ENCODE measurements at places on chromosomes 11 and 22.

DNA sequence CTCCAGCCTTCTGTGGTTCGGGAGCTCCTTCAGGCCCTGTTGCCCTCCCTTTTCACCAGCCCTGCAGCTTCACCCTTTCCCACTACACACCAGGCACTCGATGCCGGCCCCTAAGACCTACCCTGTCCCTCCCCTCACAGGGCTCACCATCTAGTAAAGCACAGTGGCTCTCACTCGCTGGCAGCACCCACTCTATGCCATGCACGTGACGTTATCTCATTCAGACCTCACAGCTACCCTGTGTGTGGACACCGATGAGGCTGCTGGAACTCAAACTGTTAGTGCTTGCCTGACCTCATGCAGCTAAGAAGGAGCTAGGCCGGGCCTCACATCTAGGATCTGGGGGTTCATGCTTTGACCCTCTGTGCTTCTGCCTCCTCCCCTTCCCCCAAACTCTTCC, 45.5 kb downstream of the SCN3B start:
- DNase-seq, result no peak

- DNase-seq, result no peak
Observed at GRCh38 chr11:77109236-77110019, 6.8 kb downstream of the OMP start.

DNA sequence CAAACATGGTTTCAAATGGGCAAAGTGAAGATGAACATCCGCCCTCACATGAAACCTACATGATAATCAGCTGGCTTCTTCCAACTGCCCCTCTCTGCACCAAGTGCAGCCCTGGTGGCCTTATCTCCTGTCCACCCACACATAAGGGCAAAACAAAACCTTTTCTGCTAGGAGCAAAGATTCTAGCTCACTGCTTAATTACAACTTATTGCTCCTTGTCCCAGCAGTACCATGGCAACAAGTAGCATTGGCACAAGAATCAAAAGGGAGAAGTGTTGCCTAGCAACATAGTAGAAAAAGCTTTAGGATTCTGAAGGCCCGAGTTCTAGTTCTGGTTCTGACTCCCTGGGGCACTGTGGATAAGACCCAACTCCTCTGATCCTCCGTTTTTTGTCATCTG, 68.7 kb upstream of the BMAL1 start:
- no peak for DNase-seq

- DNase-seq, result no peak
Observed at GRCh38 chr22:32318361-32318760, 39.3 kb upstream of the RFPL3 start.

DNA sequence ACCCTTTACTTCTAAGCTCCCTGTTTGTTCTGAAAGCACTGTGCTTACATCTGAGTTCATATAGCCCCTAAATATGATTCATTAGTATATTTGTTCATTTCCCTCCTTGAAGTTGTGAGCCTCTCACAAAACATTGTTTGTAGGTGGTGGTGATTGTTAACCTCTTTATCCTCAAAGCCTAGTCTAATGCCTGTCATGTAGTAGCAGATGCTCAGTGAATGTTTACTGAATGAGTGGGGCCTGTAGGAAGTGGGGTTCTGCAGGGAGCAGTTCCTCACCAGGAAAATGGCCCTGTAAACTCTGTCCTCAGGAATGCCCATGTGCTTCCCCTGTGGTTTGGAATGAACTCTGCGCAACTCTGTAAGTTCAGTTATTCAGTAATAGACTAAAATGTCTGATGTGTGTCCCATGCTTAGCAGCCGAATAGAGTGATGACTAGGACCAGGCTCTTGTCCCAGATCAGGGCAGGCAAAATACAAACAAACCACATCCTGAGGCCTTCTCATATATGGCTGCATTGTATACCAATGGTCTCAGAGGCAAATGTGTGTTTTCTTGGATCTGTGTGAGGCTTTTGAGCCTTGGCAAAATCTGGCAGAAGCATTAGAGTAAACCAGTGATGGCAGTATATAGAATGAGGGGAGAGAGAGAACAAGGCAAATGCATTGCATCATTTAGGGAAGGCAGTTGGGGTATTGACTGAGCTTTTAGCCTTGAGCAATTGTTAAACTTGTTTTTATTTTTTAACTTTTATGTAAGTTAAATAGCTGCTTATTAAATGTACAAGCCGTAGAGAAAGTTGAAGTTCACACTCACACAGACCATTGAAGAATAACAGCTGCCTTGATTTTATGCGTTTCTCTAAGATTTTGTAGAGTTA, 91.4 kb upstream of the BIRC3 start:
- DNase-seq, result no peak

DNA sequence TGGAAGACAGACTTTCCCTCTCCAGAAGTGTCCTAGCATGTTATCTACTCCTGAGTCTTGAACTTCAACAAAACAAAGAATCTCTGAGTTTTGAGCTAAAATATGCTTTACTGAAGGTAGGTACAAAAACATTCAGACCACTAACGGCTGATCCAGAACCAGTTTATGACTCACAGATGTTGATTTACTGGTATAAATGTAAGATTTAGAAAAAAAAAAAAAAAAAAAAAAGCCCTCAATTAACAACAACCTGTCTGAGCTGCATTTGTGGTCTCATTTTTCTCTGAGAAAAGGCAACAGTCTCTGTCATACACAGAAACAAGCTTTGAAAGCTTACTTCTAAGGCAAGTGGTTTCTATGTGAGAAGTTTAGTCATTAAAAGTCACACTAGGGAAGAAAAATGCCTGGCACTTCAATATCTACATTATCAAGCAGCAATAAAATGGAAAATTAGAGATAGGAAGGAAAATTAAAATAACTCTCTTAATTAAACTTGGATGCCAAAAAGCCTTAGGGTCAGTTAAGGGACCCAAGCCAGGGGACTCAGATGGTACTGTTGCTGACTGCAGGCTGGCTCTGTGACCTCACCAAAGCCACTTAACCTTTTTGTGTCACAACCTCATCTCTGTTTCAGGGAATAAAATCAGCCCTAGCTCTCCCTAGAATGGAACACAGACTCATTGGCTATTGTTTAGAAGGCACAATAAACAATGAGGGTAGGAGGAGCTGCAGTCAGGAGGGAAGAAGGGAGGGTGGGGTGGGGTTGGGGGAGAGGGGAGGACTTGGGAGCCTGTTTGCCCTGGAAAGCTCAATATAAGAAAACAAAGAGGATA, 61.7 kb downstream of the ETS1 start:
- no peak for DNase-seq

GRCh38 chr11:41848349-41848748, 388.9 kb upstream of the LRRC4C start:
- DNase-seq, result no peak

DNA sequence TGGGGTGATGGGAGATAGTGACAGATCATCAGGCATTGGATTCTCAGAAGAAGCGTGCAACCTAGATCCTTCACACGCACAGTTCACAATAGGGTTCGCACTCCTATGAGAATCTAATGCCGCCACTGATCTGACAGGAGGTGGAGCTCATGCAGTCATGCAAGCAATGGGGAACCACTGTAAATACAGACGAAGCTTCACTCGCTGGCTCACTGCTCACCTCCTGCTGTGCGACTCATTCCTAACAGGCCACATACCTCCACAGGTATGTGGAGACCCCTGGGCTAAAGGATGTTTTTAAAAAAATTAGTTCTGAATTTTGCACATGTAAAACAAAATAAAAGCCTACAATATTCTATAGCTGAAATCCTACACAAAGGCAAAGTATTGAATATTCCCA, 20.5 kb upstream of the TEAD1 start:
- DNase-seq, result no peak

- no peak for DNase-seq
Observed at GRCh38 chr11:6012035-6012668, 5.4 kb upstream of the OR56A4 start.

DNA sequence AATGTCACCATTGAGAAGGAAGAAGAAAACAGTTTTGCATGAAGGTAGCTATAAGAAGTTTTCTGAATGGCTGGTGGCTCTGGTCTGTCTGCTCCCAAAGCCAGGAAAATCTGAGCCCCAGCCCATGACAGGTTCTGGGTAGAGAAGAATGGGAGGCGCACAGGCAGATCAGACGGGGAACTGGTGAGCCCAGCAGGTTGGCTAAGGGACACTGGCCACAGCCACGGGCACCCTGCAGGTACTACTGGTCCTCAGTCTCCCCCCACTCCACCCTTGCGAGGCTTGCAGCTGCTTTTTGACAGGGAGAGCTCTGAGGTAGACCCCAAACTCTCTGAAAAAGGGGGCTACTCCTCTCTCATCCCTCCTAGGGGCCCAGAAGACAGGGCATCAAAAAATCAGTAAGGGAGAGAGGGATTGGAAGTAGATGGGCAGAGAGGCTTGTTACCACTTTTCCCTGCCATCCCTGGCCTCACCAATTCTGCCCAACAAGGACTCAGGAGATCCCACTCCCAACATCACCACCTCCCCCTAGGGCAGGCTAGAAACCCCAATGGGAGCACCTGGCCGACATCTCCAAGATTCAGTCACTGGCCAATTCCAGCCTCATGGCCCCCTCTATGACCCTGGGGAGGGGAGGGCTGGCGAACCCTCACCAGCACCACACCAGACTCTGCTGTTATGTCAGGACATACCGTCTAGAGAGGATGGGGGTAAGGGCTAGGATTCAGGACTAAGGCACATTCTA, 17.4 kb downstream of the SCN4B start:
- no peak for DNase-seq

DNA sequence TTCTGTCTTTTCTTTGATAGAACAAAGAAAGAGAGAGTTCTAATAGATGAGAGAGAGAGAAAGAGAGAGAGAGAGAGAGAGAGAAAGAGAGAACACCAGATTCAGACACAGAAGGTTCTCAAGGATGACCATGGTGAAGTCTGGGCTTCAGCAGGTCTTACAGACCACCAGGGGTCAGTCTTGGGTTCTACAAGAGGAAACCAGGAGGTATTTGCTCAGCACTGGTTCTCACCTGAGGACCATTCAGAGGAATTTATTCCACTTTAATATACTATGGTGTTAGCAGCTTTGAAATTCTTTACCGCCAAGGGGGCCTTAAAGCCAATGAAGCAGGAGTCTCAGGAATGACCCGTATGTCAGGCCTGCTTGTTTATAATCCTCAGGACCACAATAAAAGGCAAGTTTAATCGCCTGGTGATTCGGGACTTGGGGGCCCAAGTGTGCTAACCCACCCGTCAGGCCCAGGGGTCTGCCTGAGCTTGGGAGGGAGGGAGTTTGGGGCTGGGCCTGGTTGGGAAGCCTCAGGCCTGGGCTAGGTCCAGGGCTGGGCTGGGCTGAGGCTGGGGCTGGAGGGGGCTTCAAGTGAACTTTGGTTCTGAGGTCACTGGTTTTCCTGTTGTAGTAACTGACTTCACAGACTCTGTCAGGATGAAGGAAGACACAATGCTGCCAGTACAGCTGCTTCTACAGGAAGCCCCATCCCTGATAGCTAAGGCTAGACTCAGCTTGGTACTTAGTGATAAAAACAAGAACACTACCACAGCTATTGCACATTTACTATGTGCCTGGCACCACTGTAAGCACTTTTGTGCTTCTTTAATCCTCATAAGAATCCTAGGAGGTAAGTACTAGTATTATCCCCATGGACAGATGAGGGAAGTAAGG, 179.2 kb upstream of the ZBED5 start:
- DNase-seq, result peak; percentile 40

DNA sequence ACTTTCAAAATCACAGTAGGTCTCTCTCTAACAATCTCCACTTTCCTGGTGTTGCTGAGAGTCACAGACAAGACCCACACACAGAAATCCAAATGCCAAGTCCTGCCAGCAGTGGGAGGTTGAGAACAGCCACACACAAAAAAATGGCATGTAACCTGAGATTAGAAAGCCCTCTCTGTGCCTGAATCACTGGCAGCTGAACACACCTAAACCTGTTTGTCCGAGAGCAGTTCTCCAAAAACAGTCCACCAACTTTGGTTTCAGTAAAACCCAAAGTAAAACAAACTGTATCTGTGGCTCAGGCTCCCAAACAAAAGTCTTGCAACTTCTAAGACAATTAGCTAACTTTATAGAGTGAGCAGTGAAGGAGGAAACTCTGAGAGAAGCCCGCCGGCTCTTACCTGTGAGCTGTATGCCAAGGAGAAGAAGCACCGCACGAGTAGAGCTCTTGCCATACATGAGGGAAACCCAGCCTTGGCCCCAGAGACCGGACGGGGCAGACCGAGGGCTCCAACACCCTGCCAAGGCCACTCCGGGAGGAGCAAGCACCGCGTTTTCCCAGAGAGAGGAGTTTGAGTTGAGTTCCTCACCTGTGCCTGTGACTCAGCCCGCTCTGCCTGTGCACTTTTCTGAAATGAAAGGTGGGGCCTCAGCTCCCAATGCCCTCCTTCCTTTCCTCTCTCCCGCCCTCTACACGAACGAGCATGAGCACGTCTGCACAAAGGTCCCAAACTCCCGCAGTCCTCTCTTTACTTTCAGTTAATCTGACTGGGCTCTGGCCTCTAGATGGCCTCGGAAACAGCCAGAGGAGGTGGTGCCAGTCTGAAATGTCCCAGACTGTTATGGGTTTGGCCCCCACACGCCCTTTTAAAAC, at the start of gene MPZL2:
MPZL2 (minus strand) TSS at position 603 of the 874 bp plus-strand sequence; CDS start at position 459, 144 bp downstream.
- no peak for DNase-seq

- DNase-seq, result no peak
Observed at GRCh38 chr11:125110506-125110905, 920 bp downstream of the TMEM218 start.

DNA sequence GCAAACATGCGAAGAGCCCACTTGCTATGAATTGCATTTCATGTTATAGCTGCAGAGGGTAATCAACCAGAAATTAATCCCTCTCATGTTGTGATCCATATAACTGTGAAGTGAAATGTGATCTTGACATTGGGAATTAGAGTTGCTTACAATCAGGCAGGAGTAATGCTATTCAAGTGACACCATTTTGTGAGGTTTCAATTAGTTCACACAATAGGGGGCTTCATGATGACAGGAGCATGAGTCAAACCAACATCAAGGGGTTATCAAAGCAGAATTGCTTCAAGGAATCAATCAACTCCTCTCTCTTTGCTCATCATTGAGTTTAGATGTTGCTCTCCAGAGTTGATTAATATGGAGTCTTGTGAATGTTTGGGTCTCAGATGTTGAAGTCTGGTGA, 1585.2 kb upstream of the TENM4 start:
- DNase-seq, result no peak

DNA sequence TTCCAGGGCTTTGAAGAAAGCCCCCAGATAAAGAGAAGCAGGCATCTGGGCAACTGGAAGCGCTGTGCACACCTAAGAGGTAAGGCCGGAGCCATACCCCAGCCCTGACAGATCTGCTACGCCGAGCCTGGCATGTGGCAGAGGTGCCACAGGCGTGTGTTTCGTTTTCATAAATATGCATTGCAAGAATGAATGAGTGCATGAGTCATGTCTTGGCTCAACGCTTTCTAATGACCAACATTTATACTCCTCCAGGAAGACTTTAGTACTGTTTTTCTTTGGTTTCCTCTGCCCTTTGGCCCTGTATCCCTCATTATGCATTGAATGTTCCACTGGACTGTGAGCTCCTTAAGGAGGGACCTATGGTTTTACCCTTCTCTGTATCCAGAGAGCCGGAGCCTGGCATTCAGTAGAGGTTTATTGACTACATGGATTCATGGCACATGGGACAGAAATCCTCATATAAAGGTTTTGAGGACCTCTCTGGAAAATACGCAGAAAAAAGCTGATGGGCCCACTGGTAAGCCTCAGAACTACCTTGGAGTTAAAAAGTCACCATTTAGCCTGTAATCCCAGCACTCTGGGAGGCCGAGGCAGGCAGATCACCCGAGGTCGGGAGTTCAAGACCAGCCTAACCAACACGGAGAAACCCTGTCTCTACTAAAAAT, 38.9 kb upstream of the CSNK2A3 start:
- DNase-seq, result peak; percentile 62

- no peak for DNase-seq
Observed at GRCh38 chr11:18578975-18579598, 9.4 kb downstream of the UEVLD start.
